ENCODE measurements at places on chromosomes 2 and 18.

DNA sequence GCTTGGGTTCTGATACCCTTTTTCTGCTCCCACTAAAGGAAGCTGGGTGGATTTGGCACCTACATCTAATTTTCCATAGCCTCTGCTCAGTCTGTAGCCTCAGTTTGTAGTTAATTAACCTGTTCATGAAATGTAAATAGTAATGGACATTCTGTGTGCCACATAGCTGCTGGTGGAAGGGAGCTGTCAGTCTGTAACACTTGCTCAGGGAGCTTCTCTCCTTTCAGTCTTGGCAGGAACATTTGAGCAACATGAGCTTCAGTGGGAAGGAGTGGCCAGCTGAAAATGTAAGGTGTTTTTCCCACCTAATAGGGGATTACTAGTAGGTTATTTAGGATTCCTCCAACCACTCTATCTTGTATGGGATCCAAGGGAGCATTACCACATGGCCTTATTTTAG is 203.4 kb downstream of the ASXL3 start:
- DNase-seq = no peak

DNA sequence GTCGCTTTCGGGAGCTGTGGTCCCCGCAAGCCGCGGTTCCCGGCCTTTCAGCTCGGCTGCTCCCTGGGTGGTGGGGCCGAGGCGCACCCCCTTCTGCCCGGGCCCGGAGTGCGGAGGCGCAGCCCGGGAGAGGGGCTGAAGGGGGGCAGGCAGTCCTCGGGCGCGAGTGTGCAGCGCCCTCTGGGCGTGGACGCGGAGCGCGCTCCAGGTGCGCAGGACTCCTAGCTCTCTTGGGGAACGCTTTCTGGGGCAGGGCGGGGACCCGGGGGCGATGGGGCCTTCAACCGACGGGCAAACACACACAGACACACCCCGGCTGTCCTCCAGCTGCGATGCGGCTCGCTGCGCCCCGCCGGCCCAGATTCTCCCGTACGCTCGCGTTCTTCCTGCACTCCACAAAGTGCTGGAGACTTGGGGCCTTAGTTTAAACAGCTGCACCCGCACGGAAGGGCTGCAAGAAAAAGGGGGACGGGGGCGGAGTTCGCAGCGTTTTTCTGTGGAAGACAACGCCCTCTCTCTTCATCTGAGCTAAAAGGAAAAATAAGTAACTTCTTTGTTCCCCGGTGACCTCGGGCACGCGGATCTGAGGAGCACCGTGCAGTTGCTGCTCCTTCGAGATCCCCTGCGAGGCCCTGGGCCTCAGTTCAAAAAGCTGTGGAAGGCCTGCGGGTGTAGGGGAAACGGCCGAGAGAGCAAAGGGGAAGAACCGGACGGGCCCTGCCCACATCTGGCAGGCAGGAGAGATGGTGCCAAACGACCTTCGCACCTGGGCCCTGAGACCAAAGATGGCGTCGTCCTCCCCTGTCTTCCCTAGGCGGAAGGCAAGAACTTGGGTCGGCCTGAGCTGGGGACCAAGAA is 593 bp upstream of the SDC1 start:
- DNase-seq = no peak

DNA sequence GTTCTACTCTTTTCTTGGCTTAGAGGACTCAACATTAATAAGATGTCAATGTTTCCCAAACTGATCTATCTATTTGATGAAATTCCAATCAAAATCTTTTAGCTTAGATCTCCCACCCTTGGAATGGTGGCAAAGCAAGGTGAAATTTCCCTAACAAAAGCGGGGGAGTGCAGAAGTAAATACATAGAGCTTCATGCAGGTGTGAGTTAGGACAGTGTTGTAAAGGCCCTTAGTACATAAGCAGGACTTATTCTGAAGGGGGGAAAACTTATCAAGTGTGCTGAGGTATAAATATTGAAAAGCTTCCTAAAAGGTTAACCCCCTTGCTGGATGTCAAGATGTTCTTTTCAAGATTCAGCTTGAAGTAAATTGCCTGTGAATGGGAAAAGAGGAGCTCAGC is 608.6 kb upstream of the CELF4 start:
- no peak for DNase-seq

DNA sequence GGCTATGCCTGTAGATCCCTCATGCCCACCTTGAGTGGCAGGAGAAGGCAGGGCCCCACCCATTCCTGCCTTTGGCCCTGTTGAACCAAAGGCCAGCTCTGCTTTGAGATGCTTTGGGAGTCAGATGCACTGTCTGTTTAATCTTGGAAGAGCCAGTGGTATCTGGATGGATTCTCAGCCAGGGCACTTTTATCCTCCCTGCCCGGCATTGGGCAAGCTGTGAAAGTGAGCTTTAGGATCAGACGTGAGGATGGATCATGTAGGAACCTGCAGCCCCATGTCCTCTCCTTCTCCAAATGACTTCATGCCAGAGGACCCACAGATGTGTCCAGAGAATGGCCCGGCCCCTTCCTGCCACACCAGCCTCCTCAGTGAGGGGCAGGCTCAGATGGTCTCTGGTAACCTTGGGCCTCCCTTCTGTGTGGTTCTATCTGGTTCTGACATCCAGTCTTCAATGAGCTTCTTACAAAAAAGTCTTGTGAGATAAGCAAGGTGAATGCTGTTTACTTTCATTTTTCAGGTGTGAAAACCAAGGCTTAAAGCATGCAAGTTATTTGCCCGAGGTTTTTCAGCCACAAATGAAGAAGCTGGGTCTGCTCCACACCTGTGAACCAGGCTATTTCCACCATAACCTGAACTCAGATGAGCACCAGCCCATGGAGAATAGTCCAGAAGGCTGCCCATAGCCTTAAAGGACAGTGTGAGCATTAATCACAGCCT is 123.8 kb downstream of the KCTD1 start:
- no peak for DNase-seq

- peak; percentile 43 for DNase-seq
Observed at GRCh38 chr2:95345563-95346230, 48.5 kb downstream of the KCNIP3 start.

GRCh38 chr2:68993660-68994059 is 19.2 kb downstream of the GKN1 start:
- no peak for DNase-seq

GRCh38 chr2:131153529-131153928 is 48.4 kb downstream of the PLEKHB2 start:
- no peak for DNase-seq

DNA sequence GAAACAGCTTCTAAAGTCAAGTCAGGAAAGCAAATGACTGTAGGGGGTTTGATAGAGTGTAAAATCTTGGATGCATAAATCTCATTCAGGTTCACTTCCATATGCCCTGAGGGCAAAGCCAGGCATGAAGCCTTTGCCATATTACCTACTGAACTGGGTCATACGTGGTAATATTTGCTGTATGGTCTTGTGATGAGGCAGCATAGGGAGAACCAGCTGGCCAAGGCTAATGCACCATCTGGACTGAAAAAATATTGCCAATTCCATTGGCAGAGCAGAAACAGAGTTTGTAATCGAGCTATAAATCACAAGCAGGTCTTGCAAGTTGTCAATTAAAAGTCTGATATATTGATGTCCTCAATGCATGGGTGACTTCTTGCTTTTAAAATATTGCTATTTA is 243.8 kb downstream of the ERBB4 start:
- DNase-seq = no peak

DNA sequence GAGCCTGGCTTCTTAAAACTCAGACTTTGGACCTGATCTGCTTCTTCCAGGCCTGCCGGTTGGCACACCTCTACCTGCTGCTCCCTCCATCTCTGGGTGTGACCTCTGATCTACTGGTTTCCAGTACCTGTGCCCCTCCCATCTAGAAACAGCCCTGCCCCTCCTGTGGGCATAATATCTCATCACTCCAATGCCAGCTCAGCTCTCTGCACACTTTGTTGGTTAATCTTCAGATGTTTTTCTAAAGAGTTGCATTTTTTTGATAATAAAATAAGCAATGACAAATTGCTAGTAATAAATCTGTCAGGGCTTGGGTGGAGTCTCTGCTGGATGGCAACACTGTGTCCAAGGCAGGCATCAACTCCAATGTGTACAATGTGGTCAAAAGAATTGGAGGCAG is 89.6 kb upstream of the PPP1CB start:
- DNase-seq = no peak

GRCh38 chr2:191264647-191265081 is 19.5 kb downstream of the MYO1B start:
- no peak for DNase-seq

DNA sequence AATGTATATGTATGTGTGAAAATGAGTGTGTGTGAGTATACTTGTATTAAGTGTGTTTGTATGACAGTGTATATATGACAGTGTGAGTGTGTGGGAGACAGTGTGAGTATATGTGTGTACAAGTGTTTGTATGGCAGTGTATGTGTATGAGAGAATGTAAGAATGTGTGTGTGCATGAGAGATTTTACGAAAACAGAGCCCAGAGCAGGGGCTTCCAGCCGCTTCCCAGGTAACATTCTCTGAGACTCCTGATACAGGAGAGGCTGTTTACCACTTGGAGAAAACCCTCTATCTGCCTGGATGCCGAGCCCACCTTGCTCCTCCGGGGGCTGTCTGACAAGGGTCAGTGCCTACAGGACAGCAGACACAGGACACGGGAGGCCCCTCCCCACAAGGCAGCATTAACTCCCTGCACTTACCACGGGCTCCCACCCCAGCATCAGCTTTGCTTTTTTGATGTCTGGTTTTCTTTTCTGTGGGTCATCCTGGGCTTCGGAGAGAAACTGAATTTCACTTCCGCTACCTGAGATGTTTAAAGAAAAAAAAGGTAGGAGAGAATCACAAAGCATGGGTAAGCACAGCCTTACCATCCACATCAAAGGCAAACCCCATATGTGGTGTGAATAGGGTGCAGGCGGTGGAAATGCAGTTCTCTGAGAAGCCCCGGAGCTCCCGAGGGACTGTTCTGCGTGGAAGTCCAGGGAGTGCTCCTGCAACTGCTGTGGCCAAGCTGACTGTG is 97.6 kb downstream of the UXS1 start:
- DNase-seq = peak; percentile 27

DNA sequence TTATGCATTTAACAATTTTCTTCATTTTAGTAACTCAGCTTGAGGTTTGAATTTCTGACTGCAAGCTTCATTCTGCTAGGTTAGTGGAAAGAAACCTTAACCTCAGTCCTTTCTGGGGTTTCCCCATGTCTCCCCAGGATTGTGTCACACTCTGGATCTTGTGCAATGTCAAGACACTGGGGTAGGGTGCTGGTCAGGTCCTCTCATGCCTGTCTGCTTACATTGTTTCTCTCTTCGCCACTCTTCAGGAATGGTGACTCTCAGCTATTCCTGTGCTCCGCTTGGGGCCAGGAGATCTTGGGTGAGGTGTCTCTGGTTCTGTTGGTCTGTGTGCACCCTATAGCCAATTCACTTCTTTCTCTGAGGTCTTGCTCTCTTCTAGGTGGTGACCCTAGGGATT is 23.9 kb downstream of the CTLA4 start:
- no peak for DNase-seq

- DNase-seq = no peak
Observed at GRCh38 chr18:57131782-57132181, 15.1 kb upstream of the BOD1L2 start.

- DNase-seq = no peak
Observed at GRCh38 chr18:8979258-8979988, 123.1 kb upstream of the NDUFV2 start.

- no peak for DNase-seq
Observed at GRCh38 chr2:1494906-1495305, 81.6 kb downstream of the TPO start.

- DNase-seq = no peak
Observed at GRCh38 chr2:237727363-237727762, 71.2 kb upstream of the RBM44 start.

DNA sequence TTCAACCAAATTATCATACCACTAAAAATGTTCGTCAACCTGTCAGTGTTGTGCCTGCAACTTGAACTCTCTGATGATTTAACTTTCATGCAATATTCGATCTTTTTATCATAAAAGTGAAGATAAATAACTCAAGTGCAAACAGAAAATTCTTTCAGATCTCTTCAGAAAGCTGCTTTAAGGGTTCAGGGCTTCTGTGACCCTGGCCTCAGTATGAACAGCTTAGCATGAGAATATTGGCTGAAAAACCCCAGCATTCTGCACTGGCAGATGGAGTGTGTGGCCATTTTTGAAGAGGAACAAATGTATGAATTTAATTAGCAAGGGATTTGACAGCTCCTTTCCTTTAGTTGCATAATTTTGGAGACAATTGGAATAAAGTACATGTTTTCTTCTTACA is 851.4 kb upstream of the SOX11 start:
- no peak for DNase-seq

DNA sequence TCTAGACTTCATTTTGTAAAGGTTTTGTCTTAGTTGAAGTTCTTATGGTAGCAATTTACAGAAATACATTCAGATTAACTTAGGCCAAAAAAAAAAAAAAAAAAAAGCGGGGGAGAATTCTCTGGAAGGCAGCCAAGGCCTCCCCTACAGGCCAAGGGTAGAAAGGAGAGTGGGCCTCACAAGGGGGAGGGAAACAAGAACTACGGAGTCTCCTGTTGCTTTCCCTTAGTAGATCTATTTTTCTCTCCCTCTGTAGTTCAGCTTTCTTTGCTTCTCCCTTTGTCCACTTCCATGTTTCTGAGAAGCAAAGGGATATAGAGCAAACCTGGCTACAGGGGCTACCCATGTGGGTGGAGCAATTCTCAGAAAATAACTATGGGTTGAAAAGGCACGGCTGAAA is 2.4 kb upstream of the STK11IP start:
- no peak for DNase-seq

- DNase-seq = no peak
Observed at GRCh38 chr2:218927422-218927821, 32.0 kb upstream of the CDK5R2 start.

DNA sequence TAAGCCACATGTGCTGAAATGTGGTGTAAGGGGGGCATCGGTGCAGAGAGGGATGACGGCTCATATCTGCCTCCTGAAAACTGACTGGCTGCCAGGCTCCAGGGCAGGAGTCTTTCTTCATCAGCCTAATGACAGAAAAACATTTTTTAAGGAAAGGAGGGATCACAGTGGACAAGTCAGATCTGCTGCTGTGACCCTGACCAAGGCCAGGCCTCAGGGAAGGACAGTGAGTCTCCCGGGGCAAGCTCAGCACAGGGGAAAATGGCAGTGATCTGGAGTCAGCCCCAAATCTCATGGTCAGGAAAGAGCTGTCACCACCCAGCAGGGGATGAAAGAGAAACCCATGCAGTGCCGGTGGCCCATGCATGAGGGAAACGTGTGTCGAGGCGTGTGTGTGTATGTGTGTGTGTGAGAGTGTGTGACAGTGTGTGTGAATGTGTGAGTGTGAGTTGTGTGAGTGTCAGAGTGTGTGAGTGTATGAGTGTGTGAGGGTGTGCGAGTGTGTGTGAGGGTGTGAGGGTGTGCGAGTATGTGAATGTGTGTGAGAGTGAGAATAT is 134.5 kb downstream of the INHBB start:
- DNase-seq = no peak
